A549 treated with GW870086 at 1 μM for 4 hours (cell line): ENCODE measurements at places on chromosomes 3 and 15. TPM values are rescaled to one million over a fixed set of nuclear protein-coding genes. Genes with fewer than 3 reads are reported as not detected.

The MGA gene
- 4.9 to 7.6 TPM (median 7.1 TPM) in 5 replicates for total RNA-seq

The TMC3 gene
- not detected in 5 replicates for total RNA-seq

The AZI2 gene
- 38.6 to 46.1 TPM (median 43.3 TPM) in 5 replicates for total RNA-seq

The EFL1 gene
- 20.4 to 32.2 TPM (median 23.2 TPM) in 5 replicates for total RNA-seq

The ZNF619 gene
- 1.3 to 2.4 TPM (median 2.0 TPM) in 5 replicates for total RNA-seq
